Bronchial smooth muscle cell (primary cell): ENCODE measurements at places on chromosomes 5 and 9. TPM values are rescaled to one million over a fixed set of nuclear protein-coding genes. Genes with fewer than 3 reads are reported as not detected.

ACSL6 gene
- under 0.01 and 0.17 TPM in 2 replicates for total RNA-seq

IL33 gene
- total RNA-seq = 79.0 and 83.6 TPM in 2 replicates

PALM2AKAP2 gene
- total RNA-seq = 1.9 and 3.0 TPM in 2 replicates

BAAT gene
- total RNA-seq = 0.16 TPM in 1 of 2 replicates, not detected in the other

SPATA31A3 gene
- total RNA-seq = not detected in 2 replicates

C7 gene
- total RNA-seq = 0.26 and 0.79 TPM in 2 replicates

OBP2B gene
- not detected in 2 replicates for total RNA-seq

RASEF gene
- total RNA-seq = 0.16 TPM in 1 of 2 replicates, not detected in the other

ROR2 gene
- total RNA-seq = 2.4 and 5.8 TPM in 2 replicates

MFAP3 gene
- 36.1 and 38.0 TPM in 2 replicates for total RNA-seq

TMC1 gene
- under 0.01 and 0.26 TPM in 2 replicates for total RNA-seq

NME5 gene
- 2.7 and 3.9 TPM in 2 replicates for total RNA-seq

KCNN2 gene
- total RNA-seq = 0.16 TPM in 1 of 2 replicates, not detected in the other

PTGS1 gene
- total RNA-seq = 18.6 and 26.4 TPM in 2 replicates

OR1J2 gene
- not detected in 2 replicates for total RNA-seq

CDH12 gene
- not detected in 2 replicates for total RNA-seq

ENHO gene
- total RNA-seq = 0.16 and 0.26 TPM in 2 replicates

PCDHGA5 gene
- total RNA-seq = 1.6 and 2.0 TPM in 2 replicates

CARD9 gene
- total RNA-seq = 0.77 and 0.79 TPM in 2 replicates

MAMDC4 gene
- 0.32 and 1.1 TPM in 2 replicates for total RNA-seq

CTNND2 gene
- total RNA-seq = not detected in 2 replicates

TNPO1 gene
- total RNA-seq = 193 and 442 TPM in 2 replicates

EEIG1 gene
- 7.1 and 14.7 TPM in 2 replicates for total RNA-seq

PCDHGA9 gene
- 2.9 and 3.8 TPM in 2 replicates for total RNA-seq

TCOF1 gene
- total RNA-seq = 5.7 and 6.1 TPM in 2 replicates

PCDHA8 gene
- total RNA-seq = 0.16 and 0.17 TPM in 2 replicates

VCP gene
- total RNA-seq = 468 and 475 TPM in 2 replicates

SPARC gene
- total RNA-seq = 615 and 832 TPM in 2 replicates

C9 gene
- total RNA-seq = 0.16 and 0.17 TPM in 2 replicates

TMEM252 gene
- not detected in 2 replicates for total RNA-seq

PCDHA7 gene
- total RNA-seq = 0.26 and 0.47 TPM in 2 replicates

FAT2 gene
- under 0.01 and 0.09 TPM in 2 replicates for total RNA-seq

STK32A gene
- total RNA-seq = 0.09 and 0.32 TPM in 2 replicates

DIPK1B gene
- 0.69 and 1.1 TPM in 2 replicates for total RNA-seq

KCTD16 gene
- total RNA-seq = 0.26 and 0.47 TPM in 2 replicates

SPINK7 gene
- total RNA-seq = not detected in 2 replicates

RGS3 gene
- 20.8 and 60.0 TPM in 2 replicates for total RNA-seq

STC2 gene
- total RNA-seq = 315 and 727 TPM in 2 replicates

SPATA31E1 gene
- under 0.01 TPM in 1 of 2 replicates, not detected in the other for total RNA-seq

EDIL3 gene
- total RNA-seq = 15.3 and 44.8 TPM in 2 replicates

EXD3 gene
- 8.0 and 9.5 TPM in 2 replicates for total RNA-seq
